ENCODE measurements at places on chromosomes 1 and 21.

DNA sequence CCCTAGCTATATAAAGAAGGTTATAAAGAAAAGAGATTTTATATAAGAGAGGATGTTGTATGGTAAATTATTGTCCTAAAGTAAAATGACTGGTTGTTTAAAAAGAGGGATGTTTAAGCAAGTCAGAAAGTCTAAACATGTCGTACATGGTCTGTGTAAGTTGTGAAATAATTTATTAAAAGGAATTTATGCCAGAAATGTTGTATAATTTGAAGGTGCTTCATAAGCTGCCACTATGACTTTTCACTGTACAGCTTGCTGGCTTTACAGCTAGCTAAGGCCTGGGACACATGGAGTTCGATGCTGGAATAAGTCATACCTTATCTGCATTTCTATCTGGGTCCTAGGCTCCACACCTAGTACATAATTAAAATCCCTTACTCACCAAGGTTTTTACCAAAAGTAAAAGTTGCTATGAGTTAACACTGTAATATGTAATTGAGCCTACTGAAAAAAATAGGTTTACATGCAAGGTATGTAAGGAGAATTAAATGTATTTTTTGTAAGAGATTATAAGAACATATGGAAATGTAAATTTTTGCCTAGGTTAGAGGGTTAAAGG is 59.0 kb upstream of the EDEM3 start:
- DNase-seq = no peak

- no peak for DNase-seq
These were observed 103.5 kb upstream of the LMO4 start for GRCh38 chr1:87225171-87225570.

DNA sequence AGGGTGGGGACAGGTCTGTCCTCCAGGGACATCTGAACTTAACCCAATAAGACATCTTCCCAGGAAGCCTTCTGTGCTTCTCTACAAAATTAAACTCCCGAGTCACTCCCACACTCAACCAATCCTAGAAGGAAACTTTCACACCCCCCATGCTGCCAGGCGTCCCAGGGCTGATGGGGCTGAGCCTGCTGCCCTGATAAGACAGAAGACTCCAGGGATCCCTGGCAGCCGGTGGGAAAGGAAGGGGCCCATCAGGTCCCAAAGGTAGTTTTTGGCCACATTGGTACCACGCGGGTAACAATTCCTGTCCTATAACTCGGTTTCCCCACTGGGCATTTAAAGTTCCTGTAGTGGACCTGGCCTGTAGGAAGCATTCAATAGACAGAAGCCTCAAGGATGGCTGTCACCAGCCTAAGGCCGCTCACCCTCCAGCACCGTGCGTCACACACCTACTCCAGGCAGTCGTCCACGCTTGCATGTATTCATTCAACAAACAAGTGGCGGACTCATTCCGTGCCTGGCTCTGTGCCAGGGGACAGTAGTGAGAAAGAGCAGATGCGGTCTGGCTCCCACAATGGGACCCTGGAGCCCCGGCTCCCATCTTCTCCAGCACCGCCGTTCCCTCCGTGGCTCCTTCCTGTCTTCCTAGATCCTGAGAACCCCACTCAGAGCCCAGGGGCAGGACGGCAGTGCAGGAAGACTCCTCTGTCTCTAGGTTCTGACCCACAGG is 465.2 kb downstream of the NPHP4 start:
- DNase-seq = no peak

DNA sequence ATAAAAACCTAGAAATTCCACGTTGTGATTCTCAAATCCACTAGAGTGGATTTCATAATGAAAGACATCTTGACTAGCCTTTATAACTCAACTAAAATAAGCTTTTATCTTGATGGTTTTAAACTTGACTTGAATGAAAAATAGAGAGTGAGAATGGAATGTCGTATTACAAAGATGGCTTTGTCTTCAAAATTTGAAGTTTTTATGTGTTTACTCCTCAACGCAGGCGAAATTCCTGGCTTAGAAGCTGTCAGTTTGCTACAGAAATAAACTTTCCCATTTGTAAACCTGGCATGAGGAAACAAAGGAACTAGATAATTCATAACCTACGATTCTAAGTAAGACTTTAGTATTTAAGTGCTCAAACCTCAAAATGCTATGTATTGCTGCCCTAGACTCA is 90.0 kb upstream of the KRTAP19-8 start:
- DNase-seq = no peak

DNA sequence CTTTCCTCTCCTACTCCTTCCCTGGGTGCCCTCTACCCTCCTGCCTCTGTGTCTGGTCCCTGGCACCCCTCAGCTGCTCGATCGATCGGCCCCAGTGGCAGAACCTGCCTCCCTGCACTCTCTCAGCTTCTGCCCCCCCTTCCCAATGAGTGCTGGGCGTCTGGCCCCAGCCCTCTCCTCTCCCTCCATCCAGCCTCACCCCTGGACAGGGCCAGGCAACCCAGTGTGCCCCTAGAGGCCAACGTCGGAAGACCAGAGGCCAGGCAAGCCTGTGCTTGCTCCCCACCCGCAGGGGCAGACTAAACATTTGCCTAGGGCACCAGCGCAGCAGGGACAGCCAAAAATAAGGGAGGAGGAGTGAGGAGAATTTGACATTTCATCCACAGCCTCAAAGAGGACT is 43.5 kb downstream of the LGR6 start:
- no peak for DNase-seq

GRCh38 chr1:38076455-38076854 is 29.9 kb upstream of the POU3F1 start:
- no peak for DNase-seq

All from CD4-positive, alpha-beta T cell treated with Interleukin-4 for 4 hours (primary cell).